Activated naive CD4-positive, alpha-beta T cell treated with anti-CD3 and anti-CD28 coated beads for 36 hours (primary cell): ENCODE measurements at places on chromosomes 5 and 9.

- DNase-seq = no peak
These were observed 37.5 kb downstream of the ERGIC1 start for GRCh38 chr5:172871536-172871935.

GRCh38 chr5:11415751-11416150 lies 488.5 kb downstream of the CTNND2 start:
- DNase-seq = no peak

- no peak for DNase-seq
These were observed 221.4 kb downstream of the NR3C1 start for GRCh38 chr5:143182106-143182505.

DNA sequence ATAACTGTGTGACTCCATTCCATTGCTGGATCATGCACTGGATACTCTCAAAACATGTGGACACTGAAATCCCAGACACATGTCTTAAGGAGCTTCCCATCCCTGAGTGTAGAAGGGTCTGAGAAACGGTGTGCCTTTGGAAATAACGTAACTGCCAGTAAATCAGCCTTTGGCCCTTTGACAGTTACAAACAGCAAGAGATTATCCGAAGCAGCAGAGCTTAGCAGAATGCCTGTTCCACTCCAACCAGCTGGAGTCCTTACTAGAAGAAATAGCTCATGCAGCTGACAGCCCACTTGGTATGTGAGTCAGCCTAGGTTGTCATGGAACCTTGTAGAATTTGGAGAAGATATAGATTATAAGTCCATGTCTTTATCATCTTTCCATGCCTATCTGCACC lies 7.0 kb downstream of the TMEM252 start:
- DNase-seq = no peak

- DNase-seq = no peak
These were observed 20.9 kb downstream of the MORN5 start for GRCh38 chr9:122180633-122181032.
